Aorta (tissue), 5 donors: ENCODE measurements at places on chromosomes 13 and 19.
A peak's percentile ranks its signal among the peaks of the same experiment; 100 is the strongest.

DNA sequence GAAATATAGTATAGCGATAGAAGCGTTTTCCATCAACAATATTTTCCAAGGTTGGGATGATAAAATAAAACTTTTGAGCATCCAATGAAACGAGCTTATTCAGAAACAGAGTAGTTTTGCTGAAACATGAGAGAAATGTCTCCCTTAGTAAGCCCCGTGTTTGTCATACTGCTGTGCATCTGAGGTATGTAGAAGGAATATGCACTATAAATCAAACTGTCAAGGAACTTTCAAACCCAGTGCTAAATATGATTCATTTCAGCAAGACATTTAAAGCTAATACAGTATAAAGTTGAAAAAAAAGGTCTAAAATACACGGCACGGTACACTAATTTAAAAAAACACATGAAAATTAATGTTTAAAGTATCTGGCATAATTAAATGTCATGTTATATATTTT is 546.2 kb downstream of the SLITRK5 start:
- no peak for DNase-seq

DNA sequence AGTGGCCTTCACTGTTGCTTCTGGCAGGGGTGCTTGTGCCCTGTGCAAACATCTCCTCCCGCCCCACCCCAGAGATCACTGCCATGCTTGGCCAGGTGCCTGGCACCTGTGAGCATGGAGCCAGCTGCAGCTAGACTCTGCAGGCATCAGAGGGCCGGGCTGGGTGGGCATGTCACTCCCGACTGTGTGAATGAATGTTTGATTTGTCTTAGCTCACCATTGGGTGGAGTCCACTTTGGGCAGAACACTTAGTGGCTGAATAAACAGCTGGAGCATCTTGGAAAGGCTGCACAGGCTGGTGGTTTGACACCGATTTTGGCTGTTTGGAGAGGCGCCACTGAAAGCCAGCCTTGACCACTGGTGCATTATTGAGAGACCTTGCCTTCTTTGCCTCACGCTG is 267.3 kb downstream of the DLEU7 start:
- no peak for DNase-seq

- no peak for DNase-seq
Observed at GRCh38 chr19:51292971-51293370, 18.5 kb upstream of the IGLON5 start.

GRCh38 chr13:37065890-37066526 is 6.5 kb upstream of the SUPT20H start:
- DNase-seq = no peak

- no peak for DNase-seq
Observed at GRCh38 chr19:32498648-32499200, 82.3 kb upstream of the PDCD5 start.

DNA sequence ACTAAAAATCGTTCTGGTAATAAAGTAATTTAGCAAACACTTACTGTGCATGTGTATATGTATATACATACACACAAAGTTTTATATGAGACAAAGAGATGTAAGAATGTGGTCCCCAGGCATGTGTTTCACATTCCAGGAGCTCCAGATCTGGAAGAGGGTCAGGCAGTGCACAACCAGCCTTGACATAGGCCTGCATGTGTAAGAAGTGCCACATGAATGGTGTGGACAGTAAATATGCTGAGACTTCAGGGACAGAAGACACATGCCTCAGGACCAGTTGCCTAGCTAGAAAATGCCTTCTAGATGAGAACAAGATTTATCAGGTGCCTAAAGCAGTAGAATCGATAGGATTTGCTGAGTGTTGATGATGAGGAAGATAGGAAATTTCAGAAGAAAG is 76.4 kb downstream of the FRY start:
- DNase-seq = no peak

- no peak for DNase-seq
Observed at GRCh38 chr13:27393101-27393500, 31.3 kb upstream of the GTF3A start.

GRCh38 chr19:48635263-48635965 is 1.8 kb downstream of the DBP start:
- peak; percentile 78 for DNase-seq

- peak; percentile 86 for DNase-seq
Observed at GRCh38 chr19:34232566-34233481, 21.5 kb upstream of the GARRE1 start.
